ENCODE measurements at places on chromosomes 16 and 17. TPM values are rescaled to one million over a fixed set of nuclear protein-coding genes. Genes with fewer than 3 reads are reported as not detected.

DNA sequence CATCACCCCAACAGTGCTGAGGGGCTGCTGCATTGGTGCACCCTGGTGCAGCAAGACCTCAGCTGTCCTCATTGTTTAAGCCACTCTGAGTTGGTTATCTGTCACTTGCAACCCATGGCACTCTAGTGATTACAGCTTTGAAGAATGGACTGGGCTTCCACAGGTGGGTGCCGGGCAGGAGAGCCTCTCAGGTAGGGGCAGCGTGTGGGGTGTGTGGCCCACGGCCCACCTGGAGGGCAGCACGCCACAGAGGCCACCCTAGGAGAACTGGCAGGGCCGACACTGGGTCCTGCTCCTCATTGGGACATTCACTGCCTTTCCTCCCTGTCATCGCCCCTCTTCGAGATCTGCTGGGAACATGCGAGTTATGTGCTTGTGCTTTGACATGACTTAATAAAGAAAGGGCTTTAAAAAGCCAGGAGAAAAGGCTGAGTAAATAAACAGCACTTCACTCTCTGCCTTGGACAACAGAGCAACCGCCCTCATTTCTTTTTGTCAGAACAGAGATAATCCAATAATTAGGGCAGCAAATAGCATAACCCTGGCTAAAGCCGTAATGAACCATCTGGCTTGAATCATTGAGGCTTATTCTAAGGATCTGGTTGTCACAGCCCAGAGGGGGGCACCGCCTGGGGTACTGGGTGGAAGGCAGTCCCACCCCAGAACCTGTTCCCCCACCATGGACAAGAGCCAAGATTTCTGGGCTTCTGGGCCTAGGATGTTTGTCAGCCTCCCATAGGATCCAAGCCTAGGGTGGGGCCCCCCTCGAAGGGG lies 3.0 kb downstream of the DOC2B start:
- DNase-seq, result no peak

- DNase-seq, result peak; percentile 92
These were observed 660 bp downstream of the RHBDF1 start for GRCh38 chr16:71540-72401.

DNA sequence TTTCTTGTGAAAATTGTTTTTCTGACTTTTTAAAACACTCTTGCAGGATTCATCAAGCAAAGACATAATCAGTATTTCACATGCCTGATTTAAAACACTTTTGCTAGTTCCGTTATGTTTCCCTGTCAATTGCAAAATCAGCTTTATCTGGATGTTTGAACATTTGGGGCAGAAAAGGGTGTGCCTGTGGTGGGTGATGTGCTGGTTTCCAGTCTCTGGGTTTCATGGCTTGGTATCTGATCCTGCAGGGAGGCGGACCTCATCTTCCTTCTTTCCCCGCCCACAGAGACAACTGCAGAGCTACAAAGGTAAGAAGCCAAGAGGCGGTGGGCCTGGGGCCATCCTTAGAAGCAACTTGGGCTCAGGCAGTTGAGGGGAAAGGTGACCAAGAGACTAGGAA lies 41.8 kb downstream of the NLRC5 start:
- no peak for DNase-seq

GRCh38 chr16:86211265-86211664 lies 299.1 kb upstream of the FOXF1 start:
- no peak for DNase-seq

The BAIAP3 gene
- total RNA-seq, result 6.8 TPM

The ABCA10 gene
- total RNA-seq, result not detected

DNA sequence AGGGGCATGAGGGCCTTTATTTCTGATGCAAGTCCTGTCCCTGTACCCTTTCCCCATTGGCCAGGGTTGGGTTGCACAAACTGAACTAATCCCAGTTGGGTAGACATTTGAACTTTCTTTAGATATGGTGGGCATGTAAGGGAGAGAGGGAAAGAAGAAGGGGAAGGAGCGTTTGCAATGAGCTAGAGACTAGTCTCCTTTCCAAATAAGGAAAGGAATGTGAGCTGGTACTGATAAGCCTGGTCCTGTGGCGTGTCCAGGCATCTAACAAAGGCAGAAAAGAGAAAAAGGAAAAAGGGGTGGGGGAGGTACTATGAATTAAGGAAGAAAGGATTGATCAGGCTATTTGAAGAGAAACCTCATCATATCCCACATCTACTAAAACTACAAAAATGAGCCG lies 20.3 kb downstream of the CHMP6 start:
- DNase-seq, result no peak

The ADAM11 gene
- total RNA-seq, result 2.7 TPM

- no peak for DNase-seq
These were observed 24.8 kb upstream of the NDRG4 start for GRCh38 chr16:58475091-58475619.

The JPH3 gene
- total RNA-seq, result 30.3 TPM

The DERL2 gene
- 83.2 TPM for total RNA-seq

- peak; percentile 77 for DNase-seq
These were observed 681 bp downstream of the USP43 start for GRCh38 chr17:9645851-9646545.

The COPS3 gene
- 103 TPM for total RNA-seq

The CBX8 gene
- 1.2 TPM for total RNA-seq

GRCh38 chr16:49491771-49492761 lies 118.5 kb downstream of the C16orf78 start:
- DNase-seq, result peak; percentile 91

GRCh38 chr17:48389903-48390302 lies 40.1 kb downstream of the SKAP1 start:
- no peak for DNase-seq

- no peak for DNase-seq
These were observed 119.8 kb downstream of the CCT6B start for GRCh38 chr17:34841467-34841866.

- DNase-seq, result no peak
These were observed 28.9 kb downstream of the KSR1 start for GRCh38 chr17:27485125-27485524.

GRCh38 chr17:32479074-32479617 lies 7.6 kb upstream of the CDK5R1 start:
- DNase-seq, result no peak

GRCh38 chr16:89707695-89708094 lies 6.2 kb upstream of the SPATA2L start:
- no peak for DNase-seq

DNA sequence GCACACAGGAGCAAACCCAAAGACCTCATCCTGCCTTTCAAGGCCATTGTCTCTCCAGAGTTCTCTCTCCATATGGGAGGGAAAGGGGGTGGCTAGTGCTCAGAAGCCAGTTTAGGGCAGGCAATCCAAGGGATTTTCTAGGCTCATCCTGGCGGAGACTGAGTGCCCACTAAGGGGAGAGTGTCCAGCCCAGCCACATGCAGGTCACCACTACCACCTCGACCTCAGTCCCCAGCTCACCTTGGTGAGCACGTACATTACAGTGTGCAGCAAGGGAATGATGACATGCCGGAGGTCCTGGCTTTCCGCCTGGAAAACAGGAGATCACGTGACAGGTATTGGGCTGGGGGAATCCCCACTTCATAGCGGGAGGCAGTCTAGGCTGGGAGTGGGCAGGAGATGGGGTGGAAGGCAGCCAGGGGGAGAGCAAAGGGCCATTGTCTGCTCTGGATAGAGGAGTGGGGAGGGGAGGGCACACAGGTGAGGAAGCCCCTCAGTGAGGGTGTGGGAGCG lies 29.9 kb downstream of the PIK3R6 start:
- DNase-seq, result no peak

The FA2H gene
- total RNA-seq, result 25.1 TPM

DNA sequence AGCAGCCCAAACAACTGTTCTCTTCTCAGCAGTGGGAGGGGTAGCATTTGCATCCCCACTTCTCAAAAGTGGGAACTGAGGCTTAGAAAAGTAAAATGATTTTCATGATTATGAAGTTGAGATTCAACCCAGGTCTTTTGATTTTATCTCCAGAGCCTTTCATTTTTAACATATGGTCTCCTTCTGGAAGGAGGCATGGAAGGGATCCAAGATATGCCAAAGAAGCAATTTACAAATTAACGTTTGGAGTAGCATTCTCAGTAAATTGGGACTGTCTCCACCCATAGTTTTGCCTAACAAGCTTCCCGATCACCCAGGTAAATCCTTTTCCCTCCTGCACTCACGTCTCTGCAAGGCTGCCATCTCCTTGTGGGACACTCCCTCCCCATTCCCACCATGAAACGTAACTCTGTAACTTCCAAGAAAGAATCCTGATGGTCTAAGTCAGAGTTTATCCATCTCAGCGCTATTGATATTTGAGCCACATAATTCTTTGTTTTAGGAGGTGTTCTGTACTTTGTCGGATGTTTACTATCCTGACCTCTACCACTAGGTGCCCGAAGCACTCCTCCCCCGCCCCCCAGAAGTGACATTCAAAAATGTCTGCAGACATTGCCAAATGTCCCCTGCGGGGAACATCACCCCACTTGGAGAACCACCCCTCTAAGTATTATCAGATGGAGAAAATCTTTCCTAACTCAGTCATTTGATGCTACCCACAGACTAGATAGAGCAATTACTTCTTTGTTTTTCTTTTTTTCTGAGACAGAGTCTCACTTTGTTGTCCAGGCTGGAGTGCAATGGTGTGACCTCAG lies 32.9 kb upstream of the NFAT5 start:
- no peak for DNase-seq

- DNase-seq, result no peak
These were observed 87.9 kb downstream of the AIPL1 start for GRCh38 chr17:6346986-6347385.

DNA sequence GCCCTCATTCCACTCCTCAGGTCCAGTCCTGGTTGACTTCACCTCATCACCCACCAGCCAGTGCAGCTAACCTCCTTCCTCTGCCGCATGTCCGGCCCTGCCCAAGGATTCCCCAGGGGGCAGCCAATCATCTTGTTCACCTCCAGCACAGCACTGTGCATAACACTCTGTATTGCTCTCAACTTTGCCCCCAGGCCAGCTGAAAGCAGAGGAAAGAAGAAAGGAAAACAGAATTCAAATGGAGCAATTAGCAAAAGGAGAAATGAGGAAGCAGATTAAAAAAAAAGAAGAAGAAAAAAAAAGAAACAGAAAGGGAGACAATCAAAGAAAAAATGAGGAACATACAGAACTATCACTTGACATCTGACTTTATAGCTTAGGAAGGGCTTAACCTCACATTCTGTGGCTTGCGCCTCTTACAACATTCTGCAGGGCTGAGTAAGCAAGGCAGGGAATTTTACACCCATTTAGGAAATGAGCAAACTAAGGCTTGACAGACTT lies 26.1 kb downstream of the GAS7 start:
- DNase-seq, result no peak

The DLX3 gene
- 1.1 TPM for total RNA-seq

DNA sequence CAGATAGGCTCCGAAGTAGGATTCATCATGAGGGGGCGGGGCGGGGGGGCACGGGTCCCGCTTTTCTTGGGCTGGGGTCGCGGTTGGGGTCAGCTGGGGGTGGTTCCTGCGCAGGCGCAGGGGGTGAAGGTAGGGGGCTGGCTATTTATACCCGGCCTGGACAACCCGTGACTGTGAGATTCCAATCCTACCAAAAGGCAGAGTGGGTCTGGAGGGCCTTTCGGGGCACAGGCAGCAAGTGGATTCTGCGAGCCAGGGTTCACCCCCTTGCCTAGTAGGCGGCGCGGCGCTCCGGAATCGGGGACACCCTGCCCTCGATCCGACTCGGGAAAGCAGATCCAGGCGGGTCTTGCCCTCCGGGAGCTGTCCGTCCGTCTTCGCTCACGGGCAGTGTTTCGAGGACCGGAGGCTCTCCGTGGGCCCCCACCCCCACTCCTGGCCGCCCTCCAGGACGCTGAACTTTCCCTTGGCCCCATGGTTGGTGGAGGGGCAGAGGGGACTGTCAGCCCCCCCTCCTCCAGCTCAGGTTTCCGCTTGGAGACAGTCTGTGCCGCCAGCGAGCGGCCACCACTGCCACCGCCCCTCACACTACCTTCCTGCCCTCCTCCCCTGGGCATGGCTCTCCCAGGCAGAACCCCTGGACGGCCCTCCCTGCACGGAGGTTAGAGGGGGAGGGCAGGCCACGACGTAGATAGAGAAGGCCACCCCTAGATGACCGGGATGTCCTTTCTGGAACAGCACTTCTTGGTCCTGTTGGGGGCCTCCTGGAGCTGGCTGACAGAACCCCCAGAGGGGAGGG lies 634 bp downstream of the SLC2A4 start:
- peak; percentile 64 for DNase-seq
